Mesendoderm (in vitro differentiated cells): ENCODE measurements at places on chromosomes 7 and 10.

DNA sequence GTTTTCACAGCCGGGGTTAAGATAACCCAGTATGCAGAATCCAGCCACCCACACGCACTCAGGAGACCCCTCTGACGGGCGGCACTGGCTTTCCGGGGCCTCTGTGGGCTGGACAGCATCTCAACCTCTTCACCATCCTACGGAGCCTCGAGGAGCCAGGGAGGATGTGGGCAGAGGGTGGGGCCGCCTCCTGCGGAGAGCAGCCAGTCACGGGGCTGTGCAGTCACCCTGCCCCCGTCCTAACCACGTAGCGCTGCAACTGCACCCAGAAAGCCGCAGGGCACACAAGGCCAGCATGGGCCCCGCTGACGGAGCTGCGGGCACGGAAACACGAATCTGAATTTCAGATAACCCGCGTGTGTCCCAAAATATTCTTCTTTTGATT lies 270.3 kb downstream of the ELFN1 start:
- no peaks in the 10 kb centered on the region for H3K27me3 ChIP-seq
- no peak for DNase-seq
- no peak overlapping the region for H3K4me3 ChIP-seq
- no peak overlapping the region for H3K27ac ChIP-seq
- H3K36me3 ChIP-seq = no peaks in the 10 kb centered on the region

- peak; percentile 10 for DNase-seq
- no peaks in the 10 kb centered on the region for H3K27me3 ChIP-seq
- H3K4me1 ChIP-seq = no peaks in the 10 kb centered on the region
- no peak overlapping the region for H3K4me3 ChIP-seq
- no peak overlapping the region for H3K27ac ChIP-seq
Observed at GRCh38 chr10:99303899-99304861, 25.0 kb upstream of the CNNM1 start.

GRCh38 chr7:14381306-14381705 lies 391.8 kb upstream of the ETV1 start:
- H3K27ac ChIP-seq = no peak overlapping the region
- no peaks in the 10 kb centered on the region for H3K4me1 ChIP-seq
- no peak overlapping the region for H3K4me3 ChIP-seq
- no peaks in the 10 kb centered on the region for H3K27me3 ChIP-seq
- no peaks in the 10 kb centered on the region for H3K36me3 ChIP-seq

DNA sequence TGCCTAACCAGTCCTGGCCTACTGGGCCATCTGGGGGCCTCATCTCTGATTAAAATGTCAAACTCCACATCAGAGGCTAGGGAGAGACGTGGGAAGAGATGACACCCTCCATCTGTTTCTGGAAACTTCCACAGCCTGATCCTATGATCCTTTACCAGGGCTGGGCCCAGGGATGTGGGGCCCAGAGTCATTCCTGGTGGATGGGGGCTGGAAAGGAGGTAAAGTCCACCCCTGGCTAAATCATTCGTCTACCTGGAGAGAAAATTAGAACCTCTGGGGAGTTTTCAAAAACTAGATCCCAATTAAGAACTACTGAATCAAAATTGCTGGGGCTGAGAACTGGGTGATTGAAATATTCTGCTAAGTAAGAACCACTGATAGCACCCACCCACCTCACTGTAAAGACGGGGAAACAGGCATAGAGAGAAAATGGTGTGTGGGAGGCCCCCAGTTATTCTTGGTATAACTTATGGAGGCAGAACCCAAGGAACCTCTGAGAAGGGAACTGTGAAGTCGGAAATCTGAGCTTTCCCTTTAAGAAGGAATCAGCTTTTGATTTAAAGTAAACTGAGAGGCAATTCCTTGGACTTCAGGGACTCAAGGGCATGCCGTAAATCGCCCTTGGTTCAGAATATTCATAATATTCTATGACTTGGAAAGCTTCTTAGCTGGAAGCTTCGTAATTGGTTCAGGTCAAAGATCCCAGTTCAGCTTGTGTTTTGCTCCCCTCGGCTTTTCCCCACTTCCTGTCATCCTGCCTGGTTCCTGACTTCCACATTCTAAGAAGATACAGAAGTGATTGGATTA lies 53.1 kb downstream of the PRKAG2 start:
- H3K36me3 ChIP-seq = no peaks in the 10 kb centered on the region
- no peaks in the 10 kb centered on the region for H3K4me1 ChIP-seq
- H3K27me3 ChIP-seq = no peaks in the 10 kb centered on the region
- DNase-seq = no peak
- no peak overlapping the region for H3K4me3 ChIP-seq

- no peaks in the 10 kb centered on the region for H3K4me1 ChIP-seq
- no peak overlapping the region for H3K27ac ChIP-seq
- no peak for DNase-seq
- no peak overlapping the region for H3K4me3 ChIP-seq
Observed at GRCh38 chr10:57689596-57690297, 577.9 kb downstream of the IPMK start.

GRCh38 chr10:91378061-91378460 lies 32.1 kb upstream of the HECTD2 start:
- peaks cover 4% of the 10 kb centered on the region for H3K4me1 ChIP-seq
- H3K36me3 ChIP-seq = no peaks in the 10 kb centered on the region
- no peak overlapping the region for H3K27ac ChIP-seq
- no peak for DNase-seq
- no peaks in the 10 kb centered on the region for H3K27me3 ChIP-seq

DNA sequence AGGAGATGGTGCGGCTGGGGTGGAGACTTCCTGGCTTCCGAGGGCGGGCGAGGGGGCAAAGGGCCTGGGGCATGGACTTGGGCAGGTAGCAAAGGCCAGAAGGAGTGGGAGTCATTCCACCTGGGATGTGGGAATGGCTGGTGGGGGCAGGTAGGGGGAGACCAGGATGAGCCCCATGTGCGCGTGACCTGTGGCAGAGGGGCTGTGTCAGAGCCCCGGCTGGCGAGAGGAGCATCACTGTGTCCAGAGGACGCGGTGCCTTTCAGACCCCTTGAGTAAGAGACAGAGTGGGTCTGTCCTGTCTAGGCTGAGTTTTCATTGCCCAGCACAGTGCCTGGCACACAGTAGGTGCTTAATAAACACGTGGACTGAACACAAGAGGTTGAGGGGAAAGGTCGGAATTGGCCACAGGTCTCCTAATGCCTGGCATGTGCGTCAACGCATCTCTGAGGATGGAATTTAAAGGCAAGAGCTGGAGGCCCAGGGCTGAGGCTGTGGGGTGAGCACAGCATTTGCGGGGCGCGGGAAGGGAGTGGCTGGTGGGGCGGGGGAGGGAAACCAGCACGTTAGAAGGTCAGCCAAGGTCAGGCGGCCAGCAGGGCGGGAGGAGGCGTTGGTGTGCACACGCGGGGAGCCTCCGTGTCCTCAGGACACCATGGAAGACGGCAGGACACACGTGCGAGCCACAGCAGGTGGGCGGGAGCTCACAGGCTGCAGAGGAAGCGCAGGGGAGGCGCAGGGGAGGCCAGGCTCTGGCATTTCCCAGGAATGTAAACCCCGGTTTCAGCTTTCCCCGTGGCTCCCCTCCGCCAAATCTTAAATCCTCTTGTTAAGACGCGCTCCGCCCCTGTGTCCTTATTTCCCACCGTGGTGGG lies 51.8 kb downstream of the CUX1 start:
- no peaks in the 10 kb centered on the region for H3K36me3 ChIP-seq
- DNase-seq = peak; percentile 80
- H3K27me3 ChIP-seq = no peaks in the 10 kb centered on the region
- H3K27ac ChIP-seq = peak overlapping the region; percentile 32
- no peak overlapping the region for H3K4me3 ChIP-seq

DNA sequence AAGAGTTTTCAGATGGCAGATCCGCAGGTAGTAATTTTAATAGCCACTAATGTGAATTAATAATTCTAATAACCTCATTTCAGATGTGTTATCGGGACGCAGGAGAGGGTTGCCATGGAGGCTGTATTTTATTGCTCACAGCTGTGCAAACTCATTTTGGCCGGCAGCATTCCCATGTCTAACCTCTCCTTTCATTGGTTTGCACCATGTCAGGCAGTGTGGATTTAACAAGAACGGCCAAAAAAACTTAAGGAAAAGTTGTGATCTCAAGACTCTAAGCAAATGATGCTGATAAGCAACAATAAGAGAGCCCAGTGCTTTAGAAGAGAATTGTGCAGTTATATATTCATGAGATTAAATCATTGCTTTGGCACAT lies 88.7 kb upstream of the NRP1 start:
- H3K27ac ChIP-seq = no peak overlapping the region
- H3K27me3 ChIP-seq = no peaks in the 10 kb centered on the region
- H3K36me3 ChIP-seq = no peaks in the 10 kb centered on the region
- H3K4me3 ChIP-seq = no peak overlapping the region

DNA sequence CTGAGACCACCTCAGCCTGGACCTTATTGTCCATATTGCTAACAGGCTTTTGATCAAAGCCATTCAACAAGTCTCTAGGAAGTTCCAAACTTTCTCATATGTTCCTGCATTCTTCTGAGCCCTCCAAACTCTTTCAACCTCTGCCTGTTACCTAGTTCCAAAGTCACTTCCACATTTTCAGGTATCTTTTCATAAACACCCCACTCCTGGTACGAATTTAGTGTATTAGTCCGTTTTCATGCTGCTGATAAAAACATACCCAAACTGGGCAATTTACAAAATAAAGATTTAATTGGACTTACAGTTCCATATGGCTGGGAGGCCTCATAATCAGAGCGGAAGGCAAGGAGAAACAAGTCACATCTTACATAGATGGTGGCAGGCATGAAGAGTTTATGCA lies 836.8 kb downstream of the SORCS1 start:
- H3K4me1 ChIP-seq = no peaks in the 10 kb centered on the region
- no peak overlapping the region for H3K4me3 ChIP-seq
- no peaks in the 10 kb centered on the region for H3K27me3 ChIP-seq
- DNase-seq = no peak
- no peaks in the 10 kb centered on the region for H3K36me3 ChIP-seq

- H3K4me3 ChIP-seq = no peak overlapping the region
- no peak for DNase-seq
- H3K4me1 ChIP-seq = no peaks in the 10 kb centered on the region
- H3K27ac ChIP-seq = no peak overlapping the region
Observed at GRCh38 chr7:139758388-139758787, 19.4 kb downstream of the HIPK2 start.

GRCh38 chr7:140229591-140230515 lies 53.1 kb upstream of the KDM7A start:
- H3K4me1 ChIP-seq = peaks cover 7% of the 10 kb centered on the region
- no peaks in the 10 kb centered on the region for H3K27me3 ChIP-seq
- H3K27ac ChIP-seq = no peak overlapping the region
- no peak overlapping the region for H3K4me3 ChIP-seq
- H3K36me3 ChIP-seq = no peaks in the 10 kb centered on the region
- peak; percentile 31 for DNase-seq

DNA sequence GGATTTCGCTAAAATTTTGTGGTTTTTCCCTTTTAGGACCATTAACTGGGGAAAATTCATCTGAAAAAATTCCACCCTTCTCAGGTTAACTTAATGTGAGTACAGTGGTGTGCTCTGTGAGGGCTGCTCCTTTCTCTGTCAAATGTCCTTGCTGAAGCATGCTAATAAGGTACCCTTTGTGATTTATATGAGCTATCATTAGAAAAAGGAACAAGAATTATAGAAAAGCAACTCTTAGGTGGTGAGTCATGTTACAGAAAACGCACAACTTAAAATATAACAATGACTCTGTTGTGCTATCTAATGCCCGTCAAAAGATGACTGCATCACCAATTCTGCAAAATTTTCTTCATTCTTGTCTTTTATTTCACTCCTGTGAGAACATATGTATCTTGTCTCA lies 162.0 kb upstream of the MAGI2 start:
- no peaks in the 10 kb centered on the region for H3K4me1 ChIP-seq
- H3K27me3 ChIP-seq = no peaks in the 10 kb centered on the region
- DNase-seq = no peak
- no peaks in the 10 kb centered on the region for H3K36me3 ChIP-seq

DNA sequence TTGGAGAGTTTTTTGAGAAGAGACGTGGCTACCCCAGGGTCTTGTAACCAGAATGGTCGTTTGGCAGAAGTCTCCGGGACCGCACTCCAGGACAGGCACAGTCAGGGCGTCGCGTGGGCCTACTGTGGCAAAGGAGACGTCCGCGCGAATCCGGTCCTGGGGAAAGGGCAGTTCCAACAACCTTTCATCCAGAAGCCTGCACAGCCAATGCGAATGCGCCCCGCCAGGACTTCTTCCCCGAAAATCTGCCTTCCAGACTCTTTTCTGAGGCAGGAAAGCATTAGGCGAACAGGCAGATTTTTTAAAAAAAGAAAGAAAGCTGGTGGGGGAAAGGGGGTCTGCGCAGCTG lies 2.0 kb downstream of the HPSE2 start:
- H3K27ac ChIP-seq = no peak overlapping the region
- no peaks in the 10 kb centered on the region for H3K36me3 ChIP-seq
- H3K4me1 ChIP-seq = peaks cover 3% of the 10 kb centered on the region
- H3K27me3 ChIP-seq = peaks cover 39% of the 10 kb centered on the region
- DNase-seq = no peak

DNA sequence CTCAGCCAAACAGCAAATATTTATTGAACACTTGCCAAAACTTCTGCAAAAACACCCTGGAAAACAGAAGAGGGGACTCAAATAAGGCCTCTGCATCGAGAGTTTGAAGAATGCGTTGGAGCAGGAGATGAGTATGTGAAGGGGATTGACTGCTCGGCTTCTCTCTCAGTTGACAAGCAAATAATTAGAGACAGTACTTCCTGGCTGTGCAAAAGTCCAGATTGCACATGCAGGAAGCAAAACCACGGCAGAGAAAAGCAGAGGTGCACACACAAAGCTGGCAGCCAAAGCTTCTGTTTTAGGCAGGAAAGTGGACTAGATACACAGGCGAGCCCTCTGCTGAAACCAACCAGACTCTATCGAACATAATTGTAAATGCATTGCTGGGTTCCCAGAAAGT lies 343.6 kb upstream of the MGMT start:
- H3K27me3 ChIP-seq = no peaks in the 10 kb centered on the region
- H3K4me1 ChIP-seq = no peaks in the 10 kb centered on the region
- no peak overlapping the region for H3K27ac ChIP-seq
- no peaks in the 10 kb centered on the region for H3K36me3 ChIP-seq
- no peak overlapping the region for H3K4me3 ChIP-seq

- DNase-seq = no peak
- no peak overlapping the region for H3K4me3 ChIP-seq
- H3K36me3 ChIP-seq = no peaks in the 10 kb centered on the region
- no peaks in the 10 kb centered on the region for H3K27me3 ChIP-seq
- H3K4me1 ChIP-seq = no peaks in the 10 kb centered on the region
- H3K27ac ChIP-seq = peak overlapping the region; percentile 56
Observed at GRCh38 chr10:35517431-35518181, 87.5 kb upstream of the GJD4 start.

- no peak overlapping the region for H3K4me3 ChIP-seq
- H3K4me1 ChIP-seq = peaks cover 19% of the 10 kb centered on the region
- no peaks in the 10 kb centered on the region for H3K27me3 ChIP-seq
- DNase-seq = no peak
- H3K27ac ChIP-seq = no peak overlapping the region
- H3K36me3 ChIP-seq = no peaks in the 10 kb centered on the region
Observed at GRCh38 chr10:59901470-59901869, 4.9 kb downstream of the CCDC6 start.

- H3K27ac ChIP-seq = no peak overlapping the region
- H3K4me1 ChIP-seq = no peaks in the 10 kb centered on the region
- H3K36me3 ChIP-seq = no peaks in the 10 kb centered on the region
- DNase-seq = no peak
Observed at GRCh38 chr7:149800169-149800555, 26.8 kb upstream of the ZNF467 start.
